ENCODE measurements at places on chromosomes 2 and 18.

GRCh38 chr2:154447727-154448418, 250.6 kb upstream of the KCNJ3 start:
- DNase-seq, result no peak

GRCh38 chr2:226151157-226151556, 648.5 kb downstream of the IRS1 start:
- DNase-seq, result no peak

DNA sequence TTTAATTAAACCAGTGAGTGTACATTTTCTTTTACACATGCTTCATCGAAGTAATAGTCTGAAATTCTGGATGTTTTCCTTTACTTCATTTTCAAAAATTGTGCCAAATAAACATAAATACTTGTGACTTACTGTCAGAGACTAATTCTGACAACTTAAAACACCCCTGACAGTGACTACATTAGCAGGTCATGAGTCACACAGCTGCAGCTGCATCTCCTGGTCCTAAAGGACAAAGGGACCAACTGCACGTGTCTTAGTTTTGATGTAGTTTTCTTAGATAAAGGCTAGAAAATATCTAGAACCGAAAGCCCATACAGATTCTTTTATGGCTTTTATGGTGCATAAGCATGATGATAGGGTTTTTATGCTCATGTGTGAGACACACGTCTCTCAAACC, 29.6 kb upstream of the DSC3 start:
- DNase-seq, result no peak

DNA sequence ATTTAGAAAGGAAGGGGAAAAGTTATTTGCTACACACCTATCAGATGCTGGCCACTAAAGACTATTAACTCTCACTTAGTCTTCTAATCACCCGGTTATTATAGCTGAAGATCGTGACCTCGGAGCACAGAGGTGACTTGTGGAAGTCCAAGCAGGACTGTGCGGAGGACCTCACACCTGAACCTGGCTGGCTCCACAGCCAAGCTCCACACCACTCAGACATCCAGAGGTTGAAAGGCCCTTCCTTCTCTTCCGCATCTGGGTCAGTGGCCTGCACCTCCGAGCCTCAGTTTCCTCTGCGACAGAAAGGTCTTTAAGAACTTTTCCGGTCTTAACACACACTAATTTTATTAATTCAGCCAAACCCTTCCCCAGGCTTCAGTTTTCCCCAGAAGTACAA, 57.9 kb downstream of the TNS1 start:
- DNase-seq, result no peak

GRCh38 chr2:227876300-227876801, 4.9 kb downstream of the DAW1 start:
- DNase-seq, result no peak

GRCh38 chr18:46477425-46478011, 179.5 kb downstream of the LOXHD1 start:
- no peak for DNase-seq

- no peak for DNase-seq
Observed at GRCh38 chr2:237527233-237527632, 39.1 kb upstream of the PRLH start.

DNA sequence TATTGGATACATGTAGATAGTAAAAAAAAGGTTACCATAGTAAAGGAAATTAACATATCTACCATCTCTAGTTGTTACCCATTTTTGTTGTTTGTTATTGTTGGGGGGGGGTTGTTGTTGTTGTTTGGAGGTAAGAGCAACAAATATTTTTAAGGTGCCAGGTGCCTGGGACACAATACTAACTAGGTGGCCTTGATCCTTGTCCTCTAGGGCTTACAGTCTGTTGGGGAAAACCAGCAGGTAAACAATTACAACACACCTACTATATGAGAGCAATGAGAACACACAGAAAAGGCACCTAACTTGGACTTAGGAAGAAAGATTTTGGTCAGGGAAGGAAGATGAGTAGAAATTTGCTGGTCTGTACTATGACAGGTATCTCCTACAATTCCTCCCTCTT, 46.3 kb downstream of the SCN9A start:
- DNase-seq, result no peak

GRCh38 chr2:157789933-157790511, 86.1 kb downstream of the ACVR1 start:
- DNase-seq, result no peak

- no peak for DNase-seq
Observed at GRCh38 chr2:219609149-219609750, 11.6 kb downstream of the STK11IP start.

- DNase-seq, result no peak
Observed at GRCh38 chr18:57107140-57107832, 39.6 kb upstream of the BOD1L2 start.

DNA sequence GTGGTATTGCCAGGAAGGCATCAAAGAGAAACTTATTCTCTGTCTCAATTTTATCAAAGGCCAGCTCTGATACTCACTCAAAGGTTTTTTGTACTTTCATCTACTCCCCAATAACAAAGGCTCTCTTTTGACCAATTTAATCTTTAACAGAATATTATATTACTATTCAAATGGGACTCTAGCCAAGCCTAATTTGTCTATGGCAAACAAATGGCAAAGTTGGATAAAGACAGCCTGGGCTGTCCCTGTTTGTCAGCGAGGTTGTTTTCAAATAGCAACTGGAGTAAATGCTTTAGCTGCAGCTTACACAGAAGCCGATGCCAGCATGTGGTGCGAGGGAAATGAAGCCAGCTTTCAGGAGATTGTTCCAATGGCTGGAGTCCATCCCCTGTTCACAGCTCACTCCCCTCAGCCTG, 80.1 kb upstream of the CTNNA2 start:
- DNase-seq, result no peak

GRCh38 chr2:7023542-7023941, 106.3 kb downstream of the RNF144A start:
- no peak for DNase-seq

- DNase-seq, result peak; percentile 33
Observed at GRCh38 chr2:73939419-73939818, 12.7 kb downstream of the DGUOK start.

GRCh38 chr18:65934874-65935273, 184.1 kb downstream of the CDH7 start:
- DNase-seq, result no peak

- no peak for DNase-seq
Observed at GRCh38 chr18:47343291-47343690, 91.8 kb upstream of the SKOR2 start.

GRCh38 chr18:78376046-78376445, 603.6 kb upstream of the SALL3 start:
- DNase-seq, result no peak

DNA sequence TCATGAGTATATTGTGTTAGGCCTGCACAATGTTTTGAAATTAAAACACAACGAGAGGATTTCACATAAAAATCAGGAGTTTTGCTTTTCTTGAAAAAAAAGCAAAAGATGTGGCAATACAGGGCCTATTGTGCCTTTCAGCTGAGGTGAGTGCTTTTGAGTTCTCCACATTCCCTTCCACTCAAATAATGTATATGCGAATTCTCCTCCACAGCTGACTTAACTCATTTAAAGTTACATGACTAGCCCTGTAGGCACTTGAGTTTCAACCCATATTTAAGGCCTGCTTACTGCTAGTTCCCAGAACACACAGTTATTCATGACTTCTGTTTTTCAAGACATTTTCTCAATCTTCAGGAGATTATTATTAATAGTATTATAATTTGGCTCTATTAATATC, 353.1 kb downstream of the NUP35 start:
- no peak for DNase-seq

- peak; percentile 64 for DNase-seq
Observed at GRCh38 chr2:201183365-201183727, 405 bp downstream of the CASP10 start.

DNA sequence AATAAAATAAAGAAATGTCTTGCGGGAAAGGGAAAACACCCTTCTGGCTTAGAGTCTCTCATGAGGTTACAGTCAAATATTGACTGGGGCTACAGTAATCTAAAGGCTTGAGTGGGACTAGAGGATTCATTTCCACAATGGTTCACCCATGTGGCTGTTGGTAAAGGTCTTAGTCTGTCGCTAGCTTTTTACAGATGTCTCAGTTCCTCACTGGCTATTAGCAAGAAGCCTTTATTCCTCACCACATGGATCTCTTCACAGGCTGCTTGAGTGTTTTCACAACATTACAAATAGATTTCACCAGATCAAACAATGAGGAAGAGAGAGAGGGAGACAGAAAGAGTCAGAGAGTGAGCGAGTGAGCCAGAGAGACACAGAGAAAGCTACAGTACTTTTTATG, 8.3 kb upstream of the ZC3H15 start:
- no peak for DNase-seq

- DNase-seq, result no peak
Observed at GRCh38 chr2:56014046-56014730, 90.6 kb upstream of the EFEMP1 start.

- no peak for DNase-seq
Observed at GRCh38 chr18:58362027-58362575, 266.8 kb downstream of the ALPK2 start.

DNA sequence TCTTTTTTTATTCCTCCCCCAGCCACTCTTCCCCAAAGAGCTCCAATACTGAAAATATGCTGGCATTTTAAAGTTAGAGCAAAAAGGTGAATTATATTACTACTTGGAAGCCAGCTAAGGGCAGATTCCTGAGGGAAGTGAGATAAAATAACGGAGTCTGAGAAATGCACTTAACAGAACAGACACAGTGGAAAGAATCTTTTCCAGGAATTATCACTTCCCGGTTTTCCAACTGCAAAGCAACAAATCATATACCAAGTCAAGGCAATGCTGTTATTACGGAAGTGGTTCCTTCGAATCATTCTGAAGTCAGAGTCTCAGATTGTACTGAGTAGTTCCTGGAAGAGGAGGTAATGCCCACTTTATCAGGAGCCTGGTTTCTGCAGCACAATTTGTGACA, 435.0 kb upstream of the SPRED2 start:
- no peak for DNase-seq

DNA sequence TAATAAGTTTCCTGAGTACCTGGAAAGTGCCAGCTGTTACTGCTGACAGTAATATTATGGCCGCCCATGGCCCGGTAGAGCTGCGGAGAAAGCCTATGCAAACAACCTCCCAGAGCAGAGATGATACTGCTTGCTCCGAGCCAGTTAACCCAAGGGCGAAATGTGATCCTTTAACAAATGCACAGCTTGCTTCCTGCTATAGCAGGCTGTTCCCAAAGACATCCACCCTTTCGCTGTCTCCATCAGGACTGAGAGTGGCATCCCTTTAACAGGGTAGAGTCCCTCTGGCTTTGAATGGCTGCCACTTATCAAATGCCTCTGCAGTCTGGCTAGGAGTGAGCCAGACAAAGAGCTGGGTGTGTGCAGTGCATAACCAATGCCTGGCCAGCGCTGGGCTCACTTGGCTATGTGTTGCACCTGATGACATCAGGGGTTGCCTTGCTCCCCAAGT, 69.7 kb upstream of the DAPL1 start:
- DNase-seq, result no peak

- no peak for DNase-seq
Observed at GRCh38 chr2:236402033-236402790, 138.0 kb upstream of the ASB18 start.

- no peak for DNase-seq
Observed at GRCh38 chr2:96754317-96754716, 6.4 kb upstream of the CNNM4 start.

DNA sequence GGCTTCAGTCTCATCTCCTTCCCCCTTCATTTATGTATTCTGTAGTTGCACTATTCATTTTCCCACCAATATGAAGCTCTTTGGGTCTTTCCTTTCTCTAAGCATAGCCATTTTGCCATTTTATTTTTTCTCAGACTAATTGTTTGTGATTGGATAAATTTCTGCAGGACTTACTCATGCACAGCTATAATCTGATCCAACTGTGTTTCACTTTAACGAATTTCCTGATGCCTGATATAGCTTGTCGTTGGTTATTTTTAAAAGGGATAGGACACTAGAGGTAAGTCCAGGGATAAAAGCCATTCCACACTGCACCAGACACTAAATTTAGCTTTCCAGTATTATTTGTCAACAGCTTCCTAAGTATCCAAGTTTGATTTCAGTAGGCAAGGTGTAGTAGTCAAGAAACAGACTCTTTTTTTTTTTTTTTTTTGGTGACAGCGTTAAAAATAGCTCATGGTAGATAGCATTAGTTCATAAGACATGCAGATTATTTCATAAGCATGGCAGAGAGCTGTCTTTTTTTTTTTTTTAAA, 17.4 kb downstream of the ASB18 start:
- DNase-seq, result no peak

DNA sequence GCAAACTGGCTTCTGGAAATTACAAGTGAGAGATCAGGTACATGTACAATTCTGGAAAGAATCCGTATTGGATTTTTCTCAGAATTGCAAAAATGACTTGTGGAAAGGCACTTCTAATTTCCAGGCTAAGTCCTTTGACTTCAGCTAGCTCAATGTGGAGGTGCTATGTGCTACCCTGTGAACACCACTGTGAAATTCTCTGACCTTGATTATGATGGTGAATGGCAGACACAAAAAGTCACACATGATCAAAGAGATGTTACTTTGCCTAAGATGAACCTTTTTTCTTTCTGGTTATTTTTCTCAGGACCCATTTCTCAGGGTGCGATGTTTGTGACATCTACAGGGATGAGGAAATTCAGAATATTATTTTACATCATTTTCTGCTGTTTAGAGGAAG, 856.6 kb upstream of the VRK2 start:
- no peak for DNase-seq

DNA sequence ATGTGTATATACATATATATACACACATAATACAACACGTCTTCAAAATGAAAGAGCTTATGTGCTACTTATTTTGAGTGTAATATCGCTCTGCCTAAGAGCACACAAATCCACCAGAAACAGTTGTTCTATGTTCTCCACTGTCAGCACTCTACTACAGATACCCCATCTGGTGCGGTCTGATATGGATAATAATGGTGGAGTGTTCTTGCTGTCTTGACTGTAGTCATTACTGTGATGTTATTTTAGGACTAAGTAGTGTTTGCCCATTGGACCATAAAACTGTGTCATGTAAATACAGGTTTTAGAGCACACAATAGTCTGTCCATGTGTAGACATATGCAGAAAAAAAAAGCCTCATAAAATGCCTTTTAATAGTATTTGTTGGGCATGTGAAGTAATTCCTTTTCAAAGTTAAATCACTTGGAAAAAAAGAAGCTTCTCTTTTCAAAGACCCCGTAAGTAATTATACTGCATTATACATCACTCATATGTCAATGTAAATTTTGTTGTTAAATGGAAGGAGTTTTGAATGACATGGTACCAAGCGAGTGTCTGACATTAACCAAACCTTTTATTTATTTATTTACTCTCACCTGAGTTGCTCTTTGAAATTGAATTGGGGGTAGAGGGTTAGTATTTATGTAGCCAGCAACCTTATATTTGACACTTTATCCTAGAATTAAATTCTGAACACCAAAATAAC, 1249.2 kb upstream of the ZEB2 start:
- DNase-seq, result no peak

GRCh38 chr2:241226723-241227572, 38.5 kb downstream of the ANO7 start:
- DNase-seq, result no peak

- no peak for DNase-seq
Observed at GRCh38 chr18:59303656-59304195, 14.7 kb downstream of the CPLX4 start.

GRCh38 chr2:74497777-74498499, 1.5 kb downstream of the LBX2 start:
- DNase-seq, result no peak

GRCh38 chr2:217307023-217307422, 447.2 kb upstream of the TNP1 start:
- no peak for DNase-seq

All from CD4-positive, alpha-beta T cell treated with Interferon alpha-2 for 1 hour (primary cell).